Activated CD4-positive, alpha-beta T cell treated with anti-CD3 and anti-CD28 coated beads, Interleukin-2, Interleukin-4, amounts not matched to agents 100 ng/mL and 50 ng/mL, durations not matched to agents 16 hours and 8 hours (primary cell): ENCODE measurements at places on chromosomes 2 and 18.

- DNase-seq = no peak
Observed at GRCh38 chr2:43050866-43051265, 175.5 kb downstream of the ZFP36L2 start.

- DNase-seq = no peak
Observed at GRCh38 chr2:231672617-231673347, 35.5 kb upstream of the PTMA start.

DNA sequence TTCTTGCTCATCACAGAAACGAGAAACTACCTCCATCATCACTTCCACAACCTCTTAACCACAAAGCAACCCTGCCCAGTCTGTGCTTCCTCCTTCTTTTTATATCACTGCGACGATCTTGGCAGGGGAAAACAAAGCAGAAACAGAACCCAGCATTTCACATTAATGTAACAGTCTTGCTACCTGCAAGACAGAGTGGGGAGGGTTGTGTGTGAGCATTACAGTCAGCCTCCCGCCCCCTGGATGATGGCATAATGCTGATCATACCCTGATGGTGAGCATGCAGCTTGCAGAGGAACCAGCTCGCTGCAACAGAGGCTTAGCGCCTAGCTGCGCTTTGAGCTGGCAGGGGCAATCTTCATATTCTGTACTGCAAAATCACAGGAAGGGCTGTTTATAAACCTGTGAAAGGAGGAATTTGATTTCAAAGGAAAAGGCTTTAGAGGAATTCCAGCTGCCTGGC lies 376.1 kb downstream of the IRS1 start:
- peak; percentile 51 for DNase-seq

DNA sequence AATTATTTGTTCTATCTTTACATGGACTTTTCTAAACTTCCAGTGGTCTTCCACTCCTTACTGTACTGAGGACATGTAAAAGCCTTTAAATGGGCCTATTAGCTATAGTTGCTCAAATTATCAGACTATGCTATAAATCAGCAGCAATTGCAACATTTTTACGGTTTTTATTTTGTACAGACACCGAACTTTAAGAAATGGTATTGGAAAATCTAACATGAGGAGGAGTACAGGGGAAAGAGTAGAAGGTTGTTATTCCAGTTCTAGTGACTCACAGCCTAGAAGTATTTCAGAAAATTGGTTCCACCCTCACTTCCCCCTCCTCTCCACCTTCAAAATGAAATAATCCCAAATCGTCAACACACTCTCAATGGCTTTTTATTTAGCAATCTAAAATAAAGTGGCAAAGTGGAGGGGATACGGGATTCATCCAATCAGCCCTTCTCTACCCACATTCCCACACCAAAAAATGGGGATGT lies 1.1 kb downstream of the NCKAP1 start:
- no peak for DNase-seq

GRCh38 chr2:72144274-72144631 lies 3.4 kb downstream of the CYP26B1 start:
- DNase-seq = no peak

- no peak for DNase-seq
Observed at GRCh38 chr2:205687641-205687956, 5.3 kb downstream of the NRP2 start.
